ENCODE measurements at places on chromosomes 1 and 21. TPM values are rescaled to one million over a fixed set of nuclear protein-coding genes. Genes with fewer than 3 reads are reported as not detected.

Gene ARHGAP30
- 299 TPM for total RNA-seq

Gene DPM3
- 64.5 TPM for total RNA-seq

GRCh38 chr1:188904201-188904600 is 1573.5 kb downstream of the BRINP3 start:
- no peaks in the 10 kb centered on the region for H3K4me1 ChIP-seq
- no peaks in the 10 kb centered on the region for H3K27me3 ChIP-seq
- H3K27ac ChIP-seq = no peak overlapping the region
- no peak for DNase-seq
- H3K36me3 ChIP-seq = no peaks in the 10 kb centered on the region
- no peak overlapping the region for H3K4me3 ChIP-seq

Gene AMY1C
- total RNA-seq = not detected

Gene SH3BP5L
- 41.4 TPM for total RNA-seq
